Activated naive CD4-positive, alpha-beta T cell (primary cell): ENCODE measurements at places on chromosomes 6 and 20.
A peak's percentile ranks its signal among the peaks of the same experiment; 100 is the strongest.

DNA sequence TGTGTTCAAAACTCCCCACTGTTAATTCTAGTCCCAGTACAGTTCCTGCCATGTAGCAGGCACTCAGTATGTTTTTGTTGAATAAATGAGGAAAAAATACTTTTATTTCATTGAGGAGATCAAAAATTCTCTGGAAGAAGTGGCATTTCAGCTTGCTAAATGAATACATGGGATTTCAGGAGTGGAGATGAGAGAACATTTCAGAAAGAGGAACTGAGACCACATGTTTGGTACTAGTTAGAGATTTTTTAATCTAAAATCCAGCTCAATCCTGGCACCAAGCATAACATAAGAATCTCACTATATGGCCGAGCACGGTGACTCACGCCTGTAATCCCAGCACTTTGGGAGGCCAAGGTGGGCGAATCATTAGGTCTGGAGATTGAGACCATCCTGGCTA is 75.4 kb downstream of the BTBD9 start:
- DNase-seq = no peak

DNA sequence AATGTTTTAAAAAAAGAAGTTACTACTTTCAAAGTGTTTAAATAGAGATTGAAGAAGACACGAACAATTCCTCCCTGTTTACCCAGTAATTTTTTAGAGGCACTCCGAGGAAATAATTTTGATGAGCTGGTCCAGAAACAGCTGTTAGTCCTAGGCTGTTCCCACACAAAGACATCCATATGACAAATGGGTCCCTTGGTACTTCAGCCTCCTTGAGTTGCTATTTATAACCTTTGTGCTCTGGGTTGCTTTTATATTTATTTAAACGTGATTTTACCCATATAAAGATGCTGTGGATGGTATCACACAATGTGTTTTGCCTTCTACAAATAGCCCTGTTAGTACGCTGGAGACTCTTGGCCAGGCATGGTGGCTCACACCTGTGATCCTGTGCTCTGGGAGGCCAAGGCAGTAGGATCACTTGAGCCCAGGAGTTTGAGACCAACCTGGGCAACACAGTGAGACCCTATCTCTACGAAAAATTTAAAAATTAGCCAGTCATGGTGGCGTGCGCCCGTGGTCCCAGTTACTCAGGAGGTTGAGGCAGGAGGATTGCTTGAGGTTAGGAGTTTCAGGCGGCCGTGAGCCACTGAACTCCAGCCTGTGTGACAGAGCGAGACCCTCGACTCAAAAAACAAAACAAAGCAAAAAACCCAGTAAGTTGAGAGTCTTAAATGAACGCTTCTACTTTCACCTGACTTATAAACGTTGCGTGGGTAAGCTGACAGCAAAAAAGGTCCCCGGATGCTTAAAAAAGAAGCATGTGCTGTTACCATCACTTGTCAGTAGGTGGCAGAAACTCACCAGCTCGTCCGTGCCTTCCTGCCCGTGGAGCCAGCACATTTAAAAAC is 56.9 kb upstream of the ARMH2 start:
- DNase-seq = peak; percentile 17

DNA sequence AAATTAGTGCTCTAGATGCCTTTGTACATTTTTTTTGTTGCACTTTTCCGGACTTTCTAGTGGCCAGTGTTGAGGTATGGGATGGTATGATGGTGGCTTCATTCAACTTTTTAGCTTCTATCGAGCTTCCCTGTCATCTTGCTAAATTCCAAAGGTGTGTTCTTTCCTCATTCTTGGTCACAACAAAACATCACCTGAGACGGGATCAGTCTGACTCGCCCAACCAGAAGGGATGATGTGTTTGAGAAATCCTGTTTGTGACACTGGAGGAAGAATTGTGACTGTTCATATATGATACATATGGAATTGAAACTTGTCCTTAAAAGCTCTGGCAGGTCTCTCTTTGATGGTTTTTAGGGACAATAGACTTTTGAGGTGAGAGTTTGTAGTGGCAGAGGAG is 33.8 kb downstream of the KCNS1 start:
- DNase-seq = no peak

GRCh38 chr6:35512740-35513139 is at the start of gene TULP1:
Gene TULP1 (minus strand): TSS chr6:35512896. CDS start chr6:35512858, 38 bp downstream.
- DNase-seq = no peak

GRCh38 chr20:32455171-32455900 is 97.2 kb downstream of the ASXL1 start:
- DNase-seq = no peak

GRCh38 chr6:7418238-7418905 is 28.8 kb downstream of the RIOK1 start:
- no peak for DNase-seq

DNA sequence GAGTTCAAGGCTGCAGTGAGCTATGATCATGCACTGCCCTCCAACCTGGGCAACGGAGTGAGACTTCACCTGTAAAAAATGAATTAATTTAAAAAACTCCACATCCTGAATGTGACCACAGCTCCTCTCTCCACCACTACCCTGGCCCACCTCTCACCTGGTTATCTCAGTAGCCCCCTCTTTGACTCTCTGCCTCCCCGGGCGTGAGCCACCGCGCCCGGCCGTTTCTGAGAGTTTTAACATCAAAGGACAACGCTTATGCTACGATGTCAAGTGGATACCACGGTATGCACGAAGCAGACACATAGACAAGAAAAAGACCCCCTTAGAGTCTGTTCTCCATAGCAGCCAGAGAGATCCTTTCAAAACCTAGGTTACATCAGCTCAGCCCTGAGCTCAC is 48.7 kb downstream of the FGD2 start:
- no peak for DNase-seq

DNA sequence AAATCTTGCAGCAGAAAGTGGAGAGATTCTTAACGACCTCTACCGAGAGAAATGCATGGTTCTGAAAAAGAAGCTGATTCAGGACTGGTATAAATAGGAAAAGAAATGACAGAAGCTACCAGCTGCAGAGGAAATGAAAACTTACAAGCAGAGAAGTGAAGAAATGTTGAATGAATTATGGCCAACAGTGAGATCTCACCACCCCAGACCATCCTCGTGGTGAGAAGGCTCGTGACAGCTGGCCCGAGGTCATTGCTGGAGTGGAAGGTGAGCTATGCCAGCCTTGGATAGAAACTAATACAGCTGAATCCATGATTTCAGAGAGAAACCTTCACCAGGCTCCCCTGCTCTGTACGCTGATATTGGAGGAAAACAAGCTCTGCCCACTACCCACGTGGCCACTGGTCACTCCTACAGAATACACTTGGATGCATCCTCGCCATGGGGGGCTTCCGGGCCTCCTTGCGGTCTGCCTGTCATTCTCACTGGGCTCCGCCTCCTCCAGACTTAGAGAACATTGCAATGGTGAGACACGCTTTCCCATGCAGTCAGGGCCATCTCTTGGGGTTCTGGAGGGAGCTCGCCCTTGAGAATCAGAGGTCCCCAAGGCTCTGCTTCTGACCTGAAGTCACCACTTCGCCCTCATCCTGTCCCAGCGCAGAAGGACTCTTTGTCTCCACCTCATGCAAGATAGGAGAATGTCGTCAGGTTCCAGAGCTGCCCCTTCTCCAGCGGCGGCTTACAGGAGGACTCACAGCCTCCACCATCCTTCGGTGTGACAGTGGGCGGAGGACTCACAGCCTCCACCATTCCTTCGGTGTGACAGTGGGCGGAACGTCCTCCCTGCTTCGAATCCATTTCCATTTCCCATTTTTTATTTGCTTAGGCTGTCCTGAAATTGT is 10.6 kb upstream of the TUBB2B start:
- no peak for DNase-seq

DNA sequence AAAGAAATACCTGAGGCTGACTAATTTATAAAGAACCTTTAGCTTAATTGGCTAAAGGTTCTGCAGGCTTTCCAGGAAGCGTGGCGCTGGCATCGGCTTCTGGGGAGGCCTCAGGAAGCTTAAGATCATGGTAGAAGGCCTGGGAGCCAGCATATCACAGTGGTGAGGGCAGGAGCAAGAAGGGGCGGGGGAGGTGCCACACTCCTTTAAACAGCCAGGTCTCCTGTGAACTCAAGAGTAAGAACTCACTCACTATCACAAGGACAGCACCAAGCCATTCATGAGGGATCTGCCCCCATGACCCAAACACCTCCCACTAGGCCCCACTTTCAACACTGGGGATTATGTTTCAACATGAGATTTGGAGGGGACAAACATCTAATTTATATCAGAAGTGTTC is 34.4 kb upstream of the SLC4A11 start:
- DNase-seq = no peak

GRCh38 chr6:103797738-103798137 is 1062.0 kb downstream of the HACE1 start:
- DNase-seq = no peak

DNA sequence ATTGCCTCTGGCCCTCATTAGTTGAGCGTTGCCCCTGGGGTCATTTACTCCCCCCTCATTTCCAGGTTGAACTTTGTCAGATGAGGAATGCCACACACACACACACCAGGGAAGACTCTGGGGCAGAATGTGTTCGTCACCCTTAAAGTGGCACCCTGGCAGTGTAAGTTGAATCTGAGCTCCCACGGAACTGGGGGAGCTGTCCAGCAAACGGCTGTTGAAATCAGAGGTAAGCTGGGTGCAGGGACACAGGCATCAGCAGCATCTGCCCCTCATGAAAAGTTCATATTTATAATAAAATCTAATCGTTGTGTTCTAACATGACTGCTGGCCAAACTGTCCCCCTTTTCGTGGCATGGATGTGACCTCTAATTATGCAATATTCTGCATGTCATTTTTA is 4.3 kb upstream of the MC3R start:
- no peak for DNase-seq

- DNase-seq = no peak
Observed at GRCh38 chr6:62357835-62358234, 71.8 kb upstream of the KHDRBS2 start.

GRCh38 chr20:3896853-3897583 is 7.8 kb downstream of the PANK2 start:
- no peak for DNase-seq

DNA sequence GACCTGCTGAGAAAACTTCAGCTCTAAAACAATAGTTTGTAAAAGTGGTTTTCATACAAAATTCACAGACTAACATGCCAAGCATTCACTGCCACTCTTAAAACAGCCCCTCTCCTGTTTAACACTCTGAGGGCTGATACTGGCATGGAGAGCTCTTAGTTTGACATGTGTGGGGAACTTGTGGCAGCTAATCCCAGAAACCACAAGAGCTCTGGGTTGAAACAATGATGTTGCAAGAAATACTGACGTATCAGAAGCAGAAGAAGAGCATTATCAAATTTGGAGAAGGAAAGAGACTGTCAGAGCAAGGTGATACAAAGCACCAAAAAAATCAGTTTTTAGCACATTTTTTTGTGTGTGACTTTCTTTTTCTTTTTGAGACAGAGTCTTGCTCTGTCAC is 5.1 kb downstream of the BEND3 start:
- no peak for DNase-seq

GRCh38 chr6:134299236-134299635 is 18.7 kb downstream of the SGK1 start:
- no peak for DNase-seq

- DNase-seq = no peak
Observed at GRCh38 chr6:79225717-79226599, 8.5 kb downstream of the HMGN3 start.

DNA sequence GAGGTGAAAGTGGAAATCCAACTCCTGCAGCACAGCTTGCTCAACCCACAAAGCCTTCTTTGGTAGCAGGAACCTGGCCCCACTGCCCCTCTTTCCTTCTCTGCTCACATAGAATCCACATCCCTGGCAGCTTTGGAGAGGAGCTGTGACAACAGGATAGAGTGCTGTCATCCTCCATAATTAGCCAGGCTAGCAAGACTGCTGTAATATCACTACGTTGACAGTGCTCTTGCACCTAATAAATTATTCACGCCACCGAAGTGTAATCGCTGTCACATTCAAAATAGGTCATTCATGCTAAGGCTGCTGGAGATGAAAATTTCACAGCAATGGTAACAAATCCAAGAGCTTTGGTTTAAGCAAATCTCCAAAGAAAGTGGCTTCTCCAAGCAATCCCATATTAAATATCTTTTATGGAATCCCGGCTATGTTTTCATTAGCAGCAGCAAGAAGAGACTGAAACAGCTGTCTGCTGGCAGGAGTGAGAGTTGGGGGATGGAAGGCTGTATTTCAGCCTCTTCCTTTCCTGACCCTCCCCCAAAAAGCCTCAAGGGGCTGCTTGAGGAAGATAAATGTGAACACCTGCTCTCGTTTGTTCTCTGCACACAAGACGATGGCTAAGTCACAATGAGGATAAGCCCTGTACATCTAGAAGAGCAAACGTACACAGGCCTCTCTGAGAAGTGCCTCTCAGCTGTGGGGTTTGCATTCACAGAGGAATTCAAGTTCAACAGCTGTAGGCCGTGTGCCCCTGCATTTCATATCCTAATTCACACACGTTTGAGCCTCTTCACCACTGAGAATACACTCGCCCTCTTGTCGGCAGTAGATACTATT is 16.5 kb downstream of the RIPOR2 start:
- DNase-seq = no peak

DNA sequence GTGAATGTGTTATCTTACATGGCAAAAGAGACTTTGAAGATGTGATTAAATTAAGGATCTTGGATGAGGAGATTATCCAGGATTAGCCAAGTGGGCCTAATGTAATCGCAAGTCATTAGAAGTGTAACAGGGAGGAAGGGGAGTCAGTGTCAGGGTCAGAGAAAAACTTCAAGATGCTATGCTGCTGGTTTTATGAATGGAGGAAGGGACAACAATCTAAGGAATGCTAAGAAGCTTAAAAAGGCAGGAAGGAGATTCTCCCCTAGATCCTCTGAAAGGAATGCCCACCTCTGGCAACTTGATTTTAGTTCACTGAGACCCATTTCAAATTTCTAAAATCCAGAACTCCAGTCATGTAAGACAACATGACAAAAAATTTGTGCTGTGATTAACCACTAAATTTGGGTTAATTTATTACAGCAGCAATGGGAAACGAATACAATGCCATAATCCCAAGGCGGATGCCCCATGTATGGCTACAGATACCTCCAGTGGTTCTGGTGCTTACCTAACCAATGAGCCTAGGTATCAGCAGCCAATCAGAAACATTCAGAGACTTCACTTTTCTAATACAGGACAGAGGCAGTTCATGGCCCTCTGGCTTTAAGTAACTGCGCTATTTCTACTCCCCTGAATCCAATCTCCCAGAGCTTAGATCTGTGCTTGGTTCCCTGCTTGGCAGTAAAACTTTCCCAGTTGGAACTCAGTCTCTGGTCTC is 3.6 kb upstream of the TAAR8 start:
- DNase-seq = no peak

- DNase-seq = no peak
Observed at GRCh38 chr6:1739220-1739619, 129.5 kb downstream of the FOXC1 start.

- DNase-seq = no peak
Observed at GRCh38 chr20:40339661-40340449, 349.2 kb downstream of the MAFB start.

DNA sequence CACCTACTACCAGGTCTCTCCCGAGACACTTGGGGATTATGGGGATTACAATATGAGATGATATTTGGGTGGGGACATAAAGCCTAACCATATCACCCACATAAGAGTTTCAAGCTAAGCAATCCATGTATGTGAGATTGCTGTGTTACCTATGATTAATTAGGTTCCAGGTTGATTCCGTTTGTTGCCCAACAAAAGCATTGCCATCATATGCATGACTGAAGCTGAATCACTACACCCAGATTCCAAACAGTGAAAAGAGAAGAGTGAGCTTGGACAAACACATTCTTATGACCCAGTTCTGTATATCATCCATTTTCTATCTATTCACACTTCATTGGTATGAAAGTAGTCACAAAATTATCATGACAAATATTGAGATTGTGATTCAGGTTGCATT is 952.5 kb upstream of the MAN1A1 start:
- no peak for DNase-seq
